ENCODE measurements at places on chromosomes 2 and 18.
A peak's percentile ranks its signal among the peaks of the same experiment; 100 is the strongest.

- peak; percentile 92 for DNase-seq
Measured at GRCh38 chr2:239500574-239501550, 100.0 kb upstream of the HDAC4 start.

- no peak for DNase-seq
Measured at GRCh38 chr18:62521593-62521992, 1.2 kb upstream of the ZCCHC2 start.

GRCh38 chr2:183605440-183605839 lies 481.2 kb downstream of the NUP35 start:
- no peak for DNase-seq

DNA sequence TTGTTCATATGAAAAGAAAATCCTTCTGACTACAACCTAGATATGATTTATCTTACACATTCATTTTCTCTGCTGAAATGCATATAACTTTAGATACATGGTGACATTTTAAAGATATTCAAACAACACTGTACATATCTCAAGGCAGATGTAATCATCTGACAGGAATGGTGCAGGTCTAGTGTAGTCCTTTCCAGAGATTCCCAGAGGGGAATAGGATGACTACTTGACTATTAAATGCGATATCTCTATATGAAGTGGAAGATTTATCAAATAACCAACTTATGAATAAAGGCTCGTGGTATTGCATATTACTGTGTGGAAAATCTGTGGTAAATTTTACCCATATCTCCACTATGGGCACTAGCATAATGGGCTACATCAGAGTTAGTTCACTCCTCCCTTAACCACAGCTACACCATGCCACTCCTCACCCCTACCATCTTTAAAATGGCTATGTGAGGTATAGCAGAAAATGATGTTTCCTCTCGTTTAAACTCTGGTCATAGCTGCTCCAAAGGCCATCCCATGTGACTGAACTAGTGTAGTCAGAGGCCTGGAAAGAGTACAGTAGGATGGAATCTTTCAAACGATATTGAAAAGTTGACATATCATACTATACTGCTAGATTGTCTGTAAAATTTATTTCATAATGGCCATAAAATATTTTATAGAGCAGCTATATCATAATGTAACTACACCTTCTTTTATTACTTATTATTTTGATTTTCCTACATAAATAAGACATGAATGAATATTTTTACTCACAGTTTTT lies 9.1 kb upstream of the ITPRID2 start:
- no peak for DNase-seq

GRCh38 chr2:56361844-56362243 lies 178.1 kb downstream of the CCDC85A start:
- no peak for DNase-seq

DNA sequence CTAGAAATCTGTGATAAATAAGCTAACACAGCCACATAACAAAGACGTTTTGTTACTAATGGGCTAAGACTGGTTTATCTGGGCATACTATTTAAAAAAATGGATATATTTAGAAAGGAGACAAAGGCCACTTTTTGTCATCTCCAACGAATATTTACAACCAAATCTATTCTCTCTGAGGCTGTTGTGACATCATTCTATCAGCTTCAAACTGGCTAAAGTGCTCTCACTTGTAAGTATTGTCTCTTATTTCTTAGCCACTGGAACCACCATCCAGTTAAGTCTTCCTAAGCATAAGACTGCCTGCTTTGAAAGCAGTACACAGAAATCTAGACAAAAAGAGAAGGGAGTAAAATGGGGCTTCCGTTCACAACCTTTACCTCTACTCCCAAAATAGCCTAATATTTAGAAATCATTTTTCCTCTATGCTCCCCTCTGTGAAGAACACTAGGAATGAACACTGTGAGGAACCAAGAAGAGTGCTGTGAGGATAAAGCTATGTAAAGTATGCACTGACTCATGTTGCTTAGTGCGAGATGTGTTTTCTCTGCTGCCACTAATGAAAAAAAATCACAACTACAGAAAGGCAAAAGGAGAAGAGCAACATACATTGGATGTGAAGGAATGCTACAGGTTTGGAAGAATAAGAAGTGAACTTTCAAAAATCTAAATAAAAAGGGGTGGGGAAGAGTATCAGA lies 264.1 kb downstream of the EXOC6B start:
- DNase-seq: no peak

- DNase-seq: no peak
Measured at GRCh38 chr2:164458792-164459191, 162.5 kb downstream of the GRB14 start.
